Stimulated activated CD8-positive, alpha-beta memory T cell treated with anti-CD3 and anti-CD28 coated beads, Interleukin-15, amount 100 ng/mL, for 48 hours (primary cell): ENCODE measurements at places on chromosomes 5 and 9.

DNA sequence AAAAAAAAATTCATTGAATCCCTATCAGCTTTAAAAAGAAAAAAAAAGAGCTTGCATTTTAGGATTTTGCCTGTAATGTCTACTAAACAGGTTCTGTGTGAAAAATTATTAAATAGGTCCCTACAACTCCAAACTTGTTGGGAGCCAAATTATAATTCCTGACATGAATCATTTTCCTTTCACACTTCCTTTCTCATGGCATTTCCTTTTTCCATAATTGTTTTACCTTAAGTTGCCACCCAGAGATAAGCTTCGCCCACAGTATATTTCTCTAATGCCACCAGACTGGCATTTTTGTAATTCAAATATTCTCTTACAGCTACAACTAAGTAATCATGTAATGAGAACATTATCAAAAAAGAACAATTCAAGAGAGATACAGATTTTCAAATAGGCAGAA lies 348.8 kb downstream of the EFNA5 start:
- no peak for DNase-seq

DNA sequence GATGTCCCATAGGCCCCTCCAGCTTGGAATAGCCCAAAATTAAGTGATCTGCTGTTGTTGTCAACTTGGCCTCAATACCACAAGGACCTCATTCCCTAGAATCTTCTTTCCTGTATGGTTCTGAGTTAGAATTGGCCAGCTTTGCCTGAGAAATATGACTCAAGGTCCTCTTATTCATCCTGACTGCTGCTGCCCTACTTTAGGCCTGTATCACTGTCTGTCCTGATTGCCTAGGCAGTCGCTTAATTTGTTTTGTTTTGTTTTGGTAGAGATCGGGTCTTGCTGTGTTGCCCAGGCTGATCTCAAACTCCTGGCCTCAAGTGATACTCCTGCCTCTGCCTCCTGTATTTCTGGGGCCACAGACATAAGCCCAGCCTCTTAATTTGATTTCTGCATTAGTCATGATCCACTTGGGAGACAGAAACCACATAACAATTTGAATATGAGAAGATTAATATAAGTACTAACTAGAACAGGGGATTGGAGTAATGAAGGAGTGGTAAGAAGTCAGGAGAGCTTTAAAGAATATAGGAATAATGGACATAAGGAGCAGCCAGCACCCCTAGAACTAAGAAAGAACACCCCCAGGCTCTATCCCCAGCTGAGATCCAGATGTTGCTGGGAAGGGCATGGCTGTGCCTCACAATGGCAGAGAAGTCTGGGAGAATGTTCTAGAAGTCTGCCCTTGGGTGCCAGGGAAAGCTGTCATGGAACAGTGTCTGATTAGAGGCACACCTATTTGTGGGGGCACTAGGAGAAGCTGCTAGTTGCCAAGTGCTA lies 4.6 kb downstream of the TEX53 start:
- no peak for DNase-seq

DNA sequence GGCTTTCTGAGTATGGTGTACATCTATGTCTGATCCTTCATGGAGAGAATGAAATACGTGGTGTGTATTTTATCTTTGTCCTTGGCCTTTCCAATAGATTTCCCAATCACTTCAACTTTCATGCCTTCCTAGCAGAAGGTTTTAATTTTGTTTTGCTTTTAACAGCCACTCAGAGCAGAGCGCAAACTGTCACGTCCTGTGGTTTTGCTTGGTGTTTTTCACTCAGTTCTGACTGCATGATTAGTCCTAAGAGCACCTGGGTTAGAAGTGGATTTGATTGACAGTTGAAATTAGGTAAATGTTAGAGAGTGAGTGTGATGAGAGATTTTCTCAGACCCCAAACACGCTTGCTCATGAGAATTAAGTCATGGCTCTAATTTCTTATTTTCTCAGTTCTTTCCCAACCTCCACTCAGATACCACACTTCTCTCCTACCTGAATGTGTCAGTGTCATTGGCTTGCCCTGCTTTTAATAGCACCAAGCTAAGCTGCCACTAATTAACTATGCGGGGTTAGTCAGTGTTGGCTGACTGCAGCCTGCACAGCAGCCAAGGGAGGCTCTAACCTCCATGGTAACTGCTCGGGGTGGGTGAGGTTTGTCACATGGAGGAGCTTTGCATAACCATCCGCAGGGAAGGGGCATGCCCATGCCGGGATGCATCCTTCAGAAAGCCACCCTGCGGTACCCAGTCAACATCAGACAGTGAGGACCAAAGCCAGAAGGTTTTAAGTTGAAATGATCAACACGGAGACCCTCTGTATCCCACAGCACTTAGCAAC lies 173.4 kb downstream of the NR3C1 start:
- no peak for DNase-seq

- no peak for DNase-seq
Observed at GRCh38 chr5:73770172-73771025, 144.4 kb downstream of the ARHGEF28 start.

DNA sequence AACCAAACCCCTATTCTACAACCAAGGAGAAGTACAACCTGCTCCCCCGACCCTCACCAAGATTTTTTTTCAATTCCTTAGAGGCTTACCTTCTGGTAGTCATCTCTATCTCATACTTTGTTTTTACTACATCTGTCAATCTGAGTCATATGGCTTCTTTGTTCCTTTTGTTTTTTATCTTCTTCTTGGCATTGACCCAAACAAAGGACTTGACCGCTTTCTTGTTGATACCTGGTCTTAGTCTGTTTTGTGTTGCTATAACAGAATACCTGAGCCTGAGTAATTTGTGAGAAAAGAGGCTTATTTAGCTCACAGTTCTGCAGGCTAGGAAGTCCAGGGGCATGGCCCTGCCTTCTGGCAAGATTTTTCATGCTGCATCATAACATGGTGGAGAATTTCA lies 352.7 kb downstream of the MLLT3 start:
- DNase-seq: no peak

DNA sequence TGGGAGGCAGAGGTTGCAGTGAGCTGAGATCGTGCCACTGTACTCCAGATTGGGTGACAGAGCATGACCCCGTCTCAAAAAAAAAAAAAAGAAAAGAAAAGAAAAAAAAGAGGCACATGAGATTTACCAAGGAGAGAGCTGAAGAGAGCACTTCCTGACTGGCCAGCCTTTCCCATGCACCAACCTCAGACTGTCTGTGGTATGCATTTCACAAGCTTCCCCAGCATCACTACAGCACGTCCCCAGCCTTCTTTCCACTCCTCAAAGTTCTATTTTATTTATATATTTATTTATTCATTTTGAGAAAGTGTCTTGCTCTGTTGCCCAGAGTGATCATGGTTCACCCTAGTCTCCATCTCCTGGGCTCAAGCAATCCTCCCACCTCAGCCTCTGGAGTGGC lies 13.6 kb upstream of the FUBP3 start:
- DNase-seq: no peak

- no peak for DNase-seq
Observed at GRCh38 chr9:107727086-107727780, 237.7 kb upstream of the KLF4 start.

- no peak for DNase-seq
Observed at GRCh38 chr5:32231929-32232328, 57.8 kb upstream of the GOLPH3 start.

DNA sequence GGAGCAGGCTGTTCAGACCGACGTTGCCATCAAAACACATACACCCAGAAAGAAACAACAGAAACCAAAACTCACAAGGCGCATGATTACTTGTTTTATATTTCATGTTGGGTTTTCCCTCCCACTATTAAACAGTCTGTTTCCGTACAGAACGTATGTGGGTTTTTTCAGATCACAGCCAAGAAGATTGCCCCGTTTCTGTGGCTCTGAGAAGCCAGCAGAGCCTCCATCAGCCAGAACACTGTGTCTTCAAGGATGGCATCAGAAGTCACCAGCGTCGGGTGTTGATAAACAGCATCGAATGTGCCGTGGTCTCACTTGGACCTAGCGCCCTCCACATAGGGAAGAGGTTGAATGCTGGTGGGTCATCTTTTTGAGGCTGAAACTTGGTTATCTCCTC lies 42.8 kb downstream of the FAM78A start:
- DNase-seq: no peak

GRCh38 chr9:135990468-135991429 lies 29.6 kb upstream of the UBAC1 start:
- no peak for DNase-seq

DNA sequence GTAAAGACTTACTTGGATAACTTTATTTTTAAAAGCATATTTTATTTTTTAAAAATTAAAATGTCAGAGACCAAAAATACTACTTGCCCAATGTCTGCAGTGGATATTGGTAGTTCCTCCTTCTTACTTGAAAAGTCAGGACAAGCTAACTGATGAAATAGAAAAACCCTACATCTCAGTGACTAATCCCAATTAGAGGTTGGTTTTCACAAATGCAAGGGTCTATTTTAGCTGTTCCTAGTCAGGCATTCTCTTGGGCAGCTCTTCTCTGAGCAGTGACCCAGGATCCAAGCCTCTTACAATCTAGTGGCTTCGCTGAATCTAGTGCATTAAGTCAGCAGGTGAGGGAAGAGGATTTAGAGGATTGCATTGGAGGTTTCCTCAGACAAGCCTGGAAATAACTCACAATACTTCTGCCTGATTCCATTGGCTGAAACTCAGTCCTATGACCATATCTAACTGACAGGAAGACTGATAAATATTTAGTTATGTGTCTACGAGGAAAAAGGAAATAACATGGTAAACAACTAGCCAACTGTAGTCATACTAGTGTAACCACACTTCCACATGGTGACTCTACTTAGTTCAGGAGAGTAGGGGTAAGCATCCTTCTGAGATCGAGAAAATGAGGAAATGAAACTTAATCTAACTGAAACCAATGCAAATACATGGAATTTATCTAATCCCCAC lies 34.2 kb upstream of the MIER3 start:
- no peak for DNase-seq

DNA sequence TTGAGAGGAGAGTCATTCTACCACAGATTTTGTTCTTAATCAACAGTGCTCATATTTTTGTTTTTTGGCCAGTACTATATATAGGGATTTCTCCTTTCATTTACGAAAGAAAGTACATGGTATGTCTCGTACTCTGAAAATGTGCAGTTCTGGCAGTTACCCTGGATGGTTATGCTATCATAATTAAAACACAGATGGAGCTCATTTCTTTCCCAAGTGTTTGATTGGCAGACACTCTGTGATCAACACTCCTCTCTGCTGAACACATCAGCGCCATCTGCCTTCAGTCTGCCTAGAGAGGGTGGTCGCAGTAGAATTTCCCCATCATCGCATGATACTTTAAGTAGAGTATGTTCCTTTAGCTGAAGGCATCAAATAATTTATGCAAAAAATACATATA lies 64.5 kb downstream of the PAM start:
- DNase-seq: no peak

DNA sequence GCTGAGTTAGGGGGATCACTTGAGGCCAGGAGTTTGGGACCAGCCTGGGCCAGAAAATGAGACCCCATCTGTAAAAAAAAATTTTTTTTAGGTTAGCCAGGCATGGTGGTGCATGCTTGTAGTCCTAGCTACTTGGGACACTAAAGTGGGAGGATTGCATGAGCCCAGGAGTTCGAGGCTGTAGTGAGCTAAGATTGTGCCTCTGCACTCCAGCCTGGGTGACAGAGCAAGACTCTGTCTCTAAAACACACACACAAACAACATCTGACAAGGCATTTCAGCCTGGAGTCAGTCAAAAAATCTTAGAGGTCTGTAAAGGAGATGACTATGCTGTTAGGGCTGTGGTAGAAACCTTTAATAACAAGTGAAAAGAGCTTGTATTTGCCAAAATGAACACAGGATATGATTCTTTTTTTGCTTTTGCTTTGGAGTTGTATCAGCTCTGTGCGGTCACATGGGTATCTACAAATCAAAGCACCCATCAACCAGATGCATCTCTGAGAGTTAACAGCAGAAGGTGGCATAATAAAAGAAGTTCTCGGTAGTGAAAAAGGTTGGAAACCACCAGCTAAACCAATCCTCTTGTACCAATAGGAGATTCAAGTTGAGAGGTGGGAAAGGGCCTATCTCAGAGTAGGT lies 3.6 kb upstream of the PSMD5 start:
- no peak for DNase-seq

- no peak for DNase-seq
Observed at GRCh38 chr5:35538198-35538931, 79.3 kb upstream of the SPEF2 start.

- no peak for DNase-seq
Observed at GRCh38 chr5:7391814-7392692, 3.9 kb upstream of the ADCY2 start.

- DNase-seq: no peak
Observed at GRCh38 chr9:35490155-35490909, 421 bp downstream of the RUSC2 start.

DNA sequence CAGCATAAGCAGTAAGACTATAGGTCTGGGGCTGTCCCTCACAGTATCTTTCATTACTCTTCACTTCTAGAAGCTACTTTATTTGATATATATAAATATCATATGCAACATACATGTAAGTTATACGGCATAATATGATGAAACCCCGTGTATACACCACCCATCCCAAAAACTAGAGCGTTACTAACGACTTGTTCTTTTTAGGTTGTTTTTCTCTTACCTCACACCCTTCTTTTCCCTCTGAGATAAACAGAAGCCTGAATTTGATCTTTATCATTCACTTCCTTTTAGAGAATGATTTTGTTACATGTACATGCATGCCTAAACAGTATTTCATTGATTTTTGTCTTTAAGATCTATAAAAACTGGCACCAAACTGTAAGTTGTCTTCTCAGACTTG lies 3.7 kb downstream of the TRMO start:
- no peak for DNase-seq

GRCh38 chr5:33268374-33268773 lies 172.4 kb upstream of the TARS1 start:
- no peak for DNase-seq

- DNase-seq: no peak
Observed at GRCh38 chr9:129885018-129885669, 49.9 kb downstream of the USP20 start.

- no peak for DNase-seq
Observed at GRCh38 chr5:116632890-116633289, 58.3 kb upstream of the SEMA6A start.

GRCh38 chr5:1878050-1878849 lies 4.5 kb downstream of the IRX4 start:
- DNase-seq: no peak

- no peak for DNase-seq
Observed at GRCh38 chr5:157650991-157651611, 1.1 kb downstream of the SOX30 start.

- no peak for DNase-seq
Observed at GRCh38 chr9:129694243-129694646, 28.8 kb downstream of the PRRX2 start.

GRCh38 chr5:173973616-173973969 lies 15.4 kb upstream of the C5orf47 start:
- DNase-seq: no peak

DNA sequence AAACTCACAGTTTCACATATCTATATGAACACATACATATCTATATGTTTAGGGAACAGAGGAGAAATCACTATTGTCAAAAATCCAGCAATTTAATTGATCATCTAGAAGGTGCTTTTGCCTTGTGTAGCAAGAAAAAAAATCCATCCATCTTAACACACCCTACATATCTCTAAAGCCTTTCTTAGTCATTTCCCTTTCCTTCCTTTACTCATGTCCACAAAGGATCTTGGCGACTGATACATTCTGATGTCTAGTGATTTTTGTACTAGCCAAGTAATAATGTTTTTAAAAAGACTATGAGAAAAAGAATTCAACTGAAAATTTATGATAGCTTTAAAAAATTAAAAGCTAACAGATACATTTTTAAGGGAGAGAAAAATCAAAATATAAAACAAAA lies 22.5 kb downstream of the ZDHHC21 start:
- DNase-seq: no peak

GRCh38 chr9:21688108-21689102 lies 114.0 kb upstream of the MTAP start:
- no peak for DNase-seq

- DNase-seq: no peak
Observed at GRCh38 chr9:130518943-130519799, 60.2 kb upstream of the FUBP3 start.
